KBM-7 (cell line): ENCODE measurements at places on chromosomes 4 and X.
A peak's percentile ranks its signal among the peaks of the same experiment; 100 is the strongest.

GRCh38 chrX:23752740-23753415 lies 9.8 kb upstream of the ACOT9 start:
- DNase-seq: no peak

- DNase-seq: no peak
These were observed 69.5 kb upstream of the ANK2 start for GRCh38 chr4:112979881-112980421.

DNA sequence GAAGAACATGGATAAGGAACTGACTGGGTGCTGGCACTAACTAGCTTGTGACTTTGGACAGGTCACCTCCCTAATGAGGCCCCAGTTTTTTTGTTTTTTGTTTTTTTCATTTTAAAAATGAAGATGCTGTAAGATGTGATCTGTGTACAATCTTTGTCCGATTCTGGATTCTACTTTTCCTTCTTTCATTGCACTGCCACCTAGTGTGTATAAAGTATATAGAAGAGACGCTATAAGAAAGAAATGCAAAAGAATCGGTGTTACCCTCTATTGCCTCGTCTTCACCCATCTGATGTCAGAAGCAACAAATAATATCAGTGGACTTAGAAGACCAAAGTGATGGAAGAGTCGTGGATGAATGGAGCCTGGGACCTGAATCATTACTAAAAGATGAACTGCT lies 58.6 kb upstream of the P2RY10 start:
- DNase-seq: peak; percentile 69

- DNase-seq: no peak
These were observed 9.3 kb upstream of the NAT8L start for GRCh38 chr4:2049811-2050210.

- peak; percentile 64 for DNase-seq
These were observed 25.7 kb upstream of the SHISA3 start for GRCh38 chr4:42371305-42372252.

GRCh38 chr4:105067946-105068345 lies 78.7 kb upstream of the TET2 start:
- no peak for DNase-seq

GRCh38 chr4:111016416-111016815 lies 393.5 kb upstream of the PITX2 start:
- no peak for DNase-seq
